ENCODE measurements at places on chromosomes 2 and 18.

DNA sequence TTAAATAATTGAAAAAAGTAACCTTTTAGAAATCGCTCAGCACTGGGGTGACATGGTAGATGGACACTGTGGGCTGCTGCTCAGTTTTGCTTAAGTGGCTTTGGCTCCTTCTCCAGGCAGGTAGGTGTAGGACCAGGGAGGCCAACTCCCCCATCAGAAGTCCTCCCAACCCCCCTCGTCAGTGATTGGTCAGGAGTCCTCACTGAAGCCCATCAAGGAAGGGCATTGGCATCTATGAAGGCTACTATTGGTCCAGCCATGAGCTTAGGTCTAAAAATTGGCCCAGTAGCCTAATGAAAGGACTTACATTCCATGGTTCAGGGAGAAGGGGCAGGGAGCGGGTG, 34.7 kb downstream of the ST3GAL5 start:
- DNase-seq: no peak

- no peak for DNase-seq
Observed at GRCh38 chr2:99576775-99577174, 87.0 kb upstream of the REV1 start.

GRCh38 chr2:18626256-18626668, 36.9 kb upstream of the NT5C1B start:
- DNase-seq: no peak

GRCh38 chr18:74631623-74632350, 34.1 kb downstream of the ZNF407 start:
- DNase-seq: no peak

- no peak for DNase-seq
Observed at GRCh38 chr2:121281107-121281506, 3.9 kb downstream of the TFCP2L1 start.

DNA sequence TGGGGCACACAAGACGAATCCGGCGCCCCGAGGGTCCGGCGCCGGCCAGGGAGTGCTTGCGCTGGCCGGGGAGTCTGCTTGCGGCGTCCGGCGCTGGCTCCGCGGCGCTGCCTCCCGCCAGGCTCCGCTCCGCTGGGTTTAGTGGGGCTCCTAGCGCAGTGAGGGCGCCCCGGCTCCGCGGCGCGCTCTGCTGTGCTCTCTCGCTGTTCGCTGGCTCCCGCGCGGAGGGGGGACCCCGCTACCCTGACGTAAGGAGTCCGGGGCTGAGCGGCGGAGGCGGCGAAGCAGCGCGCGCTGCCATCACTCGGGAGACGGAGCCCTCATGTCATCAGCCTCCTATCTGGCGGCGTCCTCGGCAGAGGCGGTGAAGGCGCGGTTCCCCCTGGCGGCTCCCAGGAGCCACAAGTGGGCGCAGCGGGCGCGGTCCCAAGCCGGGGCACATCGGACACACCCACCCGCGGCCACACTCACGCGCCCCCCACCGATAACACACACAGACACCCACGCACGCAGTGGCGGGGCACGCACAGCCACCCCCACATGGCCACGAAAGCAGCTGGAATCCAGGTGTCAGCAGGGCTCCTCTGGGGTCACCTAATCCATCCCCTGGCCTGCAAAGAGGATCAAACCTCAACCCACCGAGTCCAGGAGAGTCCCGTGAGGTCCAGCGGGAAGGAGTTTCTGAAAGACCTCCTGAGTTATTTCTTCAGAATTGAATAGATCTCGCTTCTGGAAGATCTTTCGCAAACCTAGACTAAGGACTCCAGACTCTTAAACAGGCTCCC, at the start of gene C1QL2:
Gene C1QL2, minus strand, starts transcription at position 189 of the 785 bp plus-strand sequence. CDS start 482 bp downstream, outside the sequence.
- DNase-seq: no peak

GRCh38 chr2:40432921-40433483, 18.9 kb downstream of the SLC8A1 start:
- DNase-seq: no peak

GRCh38 chr2:1340141-1340512, 73.1 kb upstream of the TPO start:
- no peak for DNase-seq

- no peak for DNase-seq
Observed at GRCh38 chr2:224930990-224931389, 111.3 kb downstream of the DOCK10 start.

DNA sequence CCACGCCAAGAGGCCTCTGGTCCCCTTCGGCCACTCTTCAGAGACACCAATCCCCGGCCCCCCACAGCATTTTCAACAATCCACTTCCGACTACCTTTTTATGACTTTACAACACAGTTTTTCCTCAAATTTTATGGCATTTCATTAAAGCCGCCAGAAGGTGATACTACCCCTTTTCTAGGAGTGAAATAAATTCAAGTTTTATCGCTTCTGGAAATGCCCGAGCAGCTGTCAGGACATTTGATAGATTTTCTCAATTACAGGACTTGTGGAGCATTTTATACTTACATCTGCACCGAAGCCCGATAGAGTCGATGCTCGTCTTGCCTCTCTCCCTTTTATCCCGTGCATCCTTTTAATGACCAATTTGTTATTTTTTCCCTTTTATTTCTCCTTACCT, 108.1 kb upstream of the CREB1 start:
- no peak for DNase-seq

DNA sequence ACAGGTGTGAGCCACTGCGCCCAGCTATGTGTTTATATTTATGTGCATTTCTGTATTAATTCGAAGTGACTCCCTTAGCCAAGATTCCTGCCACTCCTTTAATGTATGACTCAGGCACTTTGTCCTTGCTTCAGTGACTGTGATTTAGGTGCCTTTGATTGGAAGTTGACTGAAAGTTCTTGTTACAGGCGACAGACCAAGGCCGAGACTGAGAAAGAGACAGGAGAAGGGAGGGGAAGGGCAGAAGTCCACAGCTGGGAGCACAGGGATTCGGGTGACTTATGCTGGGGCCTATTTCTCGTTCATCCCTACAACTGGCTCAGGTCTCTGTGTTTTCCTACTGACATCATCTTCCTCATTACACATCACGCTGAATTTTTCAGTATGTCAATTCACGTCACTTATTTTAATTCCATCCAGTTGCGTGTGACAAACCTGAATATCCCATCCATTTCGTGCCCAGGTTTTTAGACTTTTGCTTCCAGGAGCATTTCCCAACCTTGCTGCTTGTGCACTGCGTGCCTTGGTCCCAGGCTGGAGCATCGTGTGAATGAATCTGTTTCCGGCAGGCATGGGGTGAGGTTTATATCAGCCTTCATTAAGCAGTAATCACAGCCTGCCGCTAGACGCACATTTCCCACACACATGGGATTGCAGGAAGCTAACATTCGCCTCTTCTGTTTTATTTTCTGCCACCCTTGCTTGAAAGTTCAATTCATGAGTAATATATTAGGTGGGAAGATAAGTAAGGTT, 42.4 kb downstream of the TMEM18 start:
- no peak for DNase-seq

GRCh38 chr2:199851501-199851810, 464 bp upstream of the FTCDNL1 start:
- DNase-seq: no peak

DNA sequence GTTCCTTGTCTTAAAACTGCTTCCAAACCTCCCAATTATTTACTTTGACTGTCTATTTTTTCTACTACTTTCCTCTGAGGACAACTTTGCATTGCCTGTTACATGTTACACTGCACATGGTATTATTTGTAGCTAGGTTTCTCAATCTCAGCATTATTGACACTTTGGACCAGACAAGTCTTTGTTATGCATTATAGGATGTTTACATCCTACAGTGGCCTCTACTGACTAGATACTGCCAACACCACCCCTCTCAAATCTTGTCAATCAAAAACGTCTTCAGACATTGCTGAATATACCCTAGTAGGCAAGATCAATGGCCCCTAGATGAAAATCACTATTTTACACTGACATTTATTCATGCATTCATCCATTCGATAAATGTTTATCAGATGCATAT, 129.6 kb upstream of the DNAJC10 start:
- no peak for DNase-seq

DNA sequence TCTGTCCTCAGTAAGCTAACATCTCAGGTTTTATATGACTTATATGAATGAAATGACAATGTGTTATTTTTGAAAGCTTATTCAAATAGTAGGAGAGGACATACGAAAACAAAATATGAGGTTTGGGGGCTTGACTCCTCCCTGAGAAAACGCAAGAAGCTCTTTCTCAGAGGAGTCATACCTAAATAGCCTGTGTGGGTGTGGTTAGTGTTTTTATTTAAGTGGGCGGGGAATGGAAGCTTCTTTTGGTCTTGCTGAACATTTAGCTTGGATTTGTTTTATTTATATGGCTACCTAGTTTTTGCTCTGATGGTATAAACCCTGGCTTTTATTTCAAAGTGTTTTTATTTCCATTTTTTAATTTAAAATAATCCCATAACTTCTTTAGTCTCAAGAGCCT, 72.1 kb upstream of the DSG1 start:
- no peak for DNase-seq

DNA sequence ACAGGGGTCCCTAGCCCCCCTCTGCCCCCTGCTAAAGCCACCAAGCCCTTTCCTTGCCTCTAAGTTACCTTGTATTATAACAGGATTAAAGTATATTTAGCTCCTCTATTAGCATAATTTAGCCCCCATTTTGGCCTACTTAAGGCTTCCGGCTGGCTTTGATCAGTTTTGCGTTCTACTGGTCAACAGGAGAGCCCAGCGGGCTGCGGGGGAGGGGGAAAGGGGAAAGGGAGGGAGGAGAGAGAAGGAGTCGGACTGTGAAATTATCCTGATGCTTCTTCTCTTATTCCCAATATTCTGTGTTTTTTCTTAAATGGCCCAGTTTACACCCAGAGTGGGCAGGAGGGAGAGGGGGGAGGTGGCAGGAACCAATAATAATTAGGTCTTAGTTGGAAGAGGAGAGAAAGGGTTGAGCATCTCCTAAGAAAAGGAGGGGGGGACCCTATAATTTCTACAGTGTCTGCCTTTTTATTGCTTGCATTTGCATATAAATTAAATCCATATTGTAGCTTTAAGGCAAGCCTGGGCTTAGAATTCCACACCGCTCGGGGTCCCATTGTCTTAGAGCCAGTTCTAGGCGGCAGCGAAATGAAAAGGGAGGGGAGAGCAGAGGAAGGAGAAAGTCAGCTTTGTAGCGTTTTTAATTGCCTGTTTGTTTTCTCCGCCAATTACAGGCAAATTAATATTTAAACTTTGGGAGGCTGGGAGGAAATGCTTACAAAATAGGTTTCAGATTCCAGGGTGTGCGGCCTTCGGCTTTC, 39.6 kb downstream of the EN1 start:
- no peak for DNase-seq

DNA sequence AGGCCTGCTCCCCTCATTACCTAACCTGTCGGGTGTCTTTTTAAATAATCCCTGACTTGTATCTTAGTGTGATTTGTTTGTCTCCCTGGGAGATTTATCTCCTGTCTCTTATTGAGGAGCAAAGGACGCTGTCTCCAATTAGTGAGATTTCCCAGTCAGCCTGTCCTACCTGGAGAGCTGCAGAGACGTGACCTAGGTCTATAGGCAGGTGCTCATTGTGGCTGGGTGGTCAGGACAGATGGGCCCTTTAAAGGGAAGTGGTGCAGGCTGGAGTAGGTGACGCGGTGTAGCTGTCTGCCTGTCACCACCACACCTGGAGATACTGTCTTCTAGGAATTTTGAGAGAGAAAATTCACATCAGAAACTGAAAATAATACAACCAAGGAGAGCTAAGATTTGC, 28.0 kb downstream of the PLB1 start:
- no peak for DNase-seq

DNA sequence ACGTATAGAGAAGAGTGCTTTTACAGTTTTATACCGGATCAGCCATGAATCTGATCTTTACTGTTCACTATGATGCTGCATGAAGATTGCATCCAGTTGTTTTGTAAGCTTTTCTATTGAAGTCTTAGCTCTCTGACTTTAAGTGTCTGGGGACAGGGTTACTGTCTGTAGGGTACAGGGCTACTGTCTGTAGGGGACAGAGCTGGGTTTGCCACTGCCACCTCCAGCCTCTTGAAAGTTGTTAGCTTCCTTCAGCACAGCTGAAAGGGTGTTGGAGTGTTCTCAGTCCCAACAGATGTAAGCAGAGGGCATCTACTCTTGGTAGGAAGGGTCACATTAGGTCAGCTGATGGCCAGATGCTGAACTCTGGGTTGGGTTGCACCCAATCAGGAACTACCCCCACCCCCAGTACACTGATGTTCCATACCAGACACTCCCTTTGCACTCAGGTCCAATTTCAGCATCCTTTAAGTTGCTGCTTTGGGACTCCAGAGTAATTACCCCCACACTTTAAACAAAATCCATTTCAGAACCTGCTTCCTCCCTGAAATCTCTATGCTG, 58.0 kb downstream of the MYL12B start:
- DNase-seq: no peak

GRCh38 chr18:9700261-9700796, 7.8 kb upstream of the RAB31 start:
- DNase-seq: no peak

- no peak for DNase-seq
Observed at GRCh38 chr18:57110290-57110689, 36.6 kb upstream of the BOD1L2 start.

GRCh38 chr2:98915751-98916358, 20.2 kb downstream of the CRACDL start:
- no peak for DNase-seq

GRCh38 chr2:126642031-126642430, 13.9 kb upstream of the GYPC start:
- no peak for DNase-seq

- DNase-seq: no peak
Observed at GRCh38 chr2:158809816-158810215, 14.7 kb downstream of the DAPL1 start.

DNA sequence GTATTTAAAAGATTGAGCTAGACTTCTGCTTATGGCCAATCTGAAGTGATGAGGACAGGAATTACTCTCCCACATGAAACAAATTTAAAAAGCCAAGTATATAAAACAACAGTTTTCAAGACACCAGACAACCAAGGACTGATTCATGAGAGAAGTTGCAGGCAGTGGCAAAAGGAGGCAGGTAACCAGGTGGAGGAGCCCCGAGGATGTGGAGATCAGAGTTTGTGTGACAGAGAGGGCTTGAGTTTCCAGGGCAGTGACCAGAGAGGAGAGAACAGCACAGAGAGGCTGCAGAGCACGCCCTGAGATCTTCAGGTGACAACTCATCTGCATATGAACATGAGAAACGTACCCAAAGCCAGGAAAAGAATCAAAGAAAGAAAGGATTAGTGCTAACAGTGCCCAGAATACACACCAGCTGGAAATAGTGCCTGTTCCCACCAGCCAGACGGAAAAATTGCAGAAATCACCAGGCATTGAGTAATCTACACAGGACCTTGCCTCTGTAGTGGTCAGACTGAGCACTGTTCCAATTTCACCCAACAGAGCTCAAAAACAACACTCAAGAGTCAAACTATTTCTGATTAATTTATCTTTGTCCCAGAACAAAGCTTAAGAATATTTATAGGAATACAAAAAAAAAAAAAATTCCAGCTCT, 173.1 kb downstream of the SEPTIN10 start:
- DNase-seq: no peak

Data from activated naive CD4-positive, alpha-beta T cell treated with anti-CD3 and anti-CD28 coated beads, Interleukin-2, amount 50 U/mL, for 16 hours (primary cell).